ENCODE measurements at places on chromosomes 5 and 9.
A peak's percentile ranks its signal among the peaks of the same experiment; 100 is the strongest.

GRCh38 chr5:180083529-180084060 lies 12.0 kb upstream of the RNF130 start:
- DNase-seq: no peak

GRCh38 chr5:83151821-83152220 lies 74.5 kb downstream of the XRCC4 start:
- DNase-seq: no peak

GRCh38 chr5:116387738-116388137 lies 186.9 kb downstream of the SEMA6A start:
- DNase-seq: no peak

- no peak for DNase-seq
These were observed 94.4 kb upstream of the IL6ST start for GRCh38 chr5:56088967-56089829.

DNA sequence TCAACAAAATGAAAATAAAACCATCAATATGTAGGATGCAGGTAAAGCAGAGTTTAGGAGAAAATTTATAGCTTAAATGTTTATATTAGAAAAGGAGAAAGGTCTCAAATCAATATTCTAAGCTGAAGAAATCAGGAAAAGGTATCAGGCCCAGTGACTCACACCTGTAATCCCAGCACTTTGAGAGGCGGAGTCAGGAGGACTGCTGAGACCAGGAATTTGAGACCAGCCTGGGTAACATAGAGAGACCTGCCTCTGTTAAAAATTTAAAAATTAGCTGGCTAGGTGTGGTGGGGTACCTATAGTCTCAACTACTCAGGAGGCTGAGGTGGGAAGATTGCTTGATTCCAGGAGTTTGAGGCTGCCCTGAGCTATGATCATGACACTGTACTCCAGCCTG lies 32.2 kb downstream of the CCDC69 start:
- DNase-seq: peak; percentile 2

- DNase-seq: no peak
These were observed 125.5 kb downstream of the GABRB2 start for GRCh38 chr5:161421067-161421466.

GRCh38 chr5:150126921-150127265 lies 28.8 kb downstream of the PDGFRB start:
- no peak for DNase-seq

GRCh38 chr9:9645006-9645405 lies 967.8 kb downstream of the PTPRD start:
- DNase-seq: no peak

DNA sequence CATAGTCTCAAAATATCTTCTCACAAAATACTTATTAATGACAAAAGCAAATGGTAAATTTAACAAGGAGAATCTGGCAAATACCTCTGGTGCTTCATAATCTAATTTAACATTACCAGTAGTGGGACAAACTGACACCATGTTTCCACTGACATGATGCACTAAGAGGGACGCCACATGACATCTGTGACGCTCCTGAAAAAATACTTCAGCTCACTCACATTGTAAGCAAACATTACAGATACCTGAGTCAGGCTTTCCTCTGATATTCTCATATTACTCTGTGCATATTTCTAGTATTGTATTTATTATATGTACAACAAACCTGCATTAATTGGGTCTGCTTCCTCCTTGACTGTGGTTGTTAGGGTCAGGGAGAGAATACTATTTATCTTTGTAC lies 56.7 kb upstream of the OSMR start:
- no peak for DNase-seq

GRCh38 chr5:51567636-51568035 lies 184.4 kb downstream of the ISL1 start:
- DNase-seq: no peak

DNA sequence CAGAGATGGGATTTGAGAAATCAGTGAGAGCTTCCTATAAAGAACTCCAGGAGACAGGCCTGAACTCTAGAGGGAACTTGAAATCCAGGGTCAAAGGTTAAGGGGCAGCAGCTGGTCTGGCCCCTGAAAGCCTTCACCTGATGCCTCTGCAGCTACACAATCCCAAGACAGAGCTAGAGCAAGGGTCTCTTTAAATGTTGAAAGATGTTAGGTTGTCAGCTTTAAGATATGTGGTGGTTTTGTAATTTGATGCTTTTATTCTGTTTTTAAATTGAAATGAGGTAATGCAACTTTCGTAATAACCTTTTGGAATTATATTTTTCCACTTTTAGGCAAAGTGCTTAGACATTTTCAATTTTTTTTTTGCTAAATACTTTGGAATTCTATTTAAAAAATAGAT lies 2.4 kb downstream of the SOWAHA start:
- DNase-seq: no peak

GRCh38 chr5:145887976-145888574 lies 15.3 kb upstream of the GRXCR2 start:
- DNase-seq: peak; percentile 62

DNA sequence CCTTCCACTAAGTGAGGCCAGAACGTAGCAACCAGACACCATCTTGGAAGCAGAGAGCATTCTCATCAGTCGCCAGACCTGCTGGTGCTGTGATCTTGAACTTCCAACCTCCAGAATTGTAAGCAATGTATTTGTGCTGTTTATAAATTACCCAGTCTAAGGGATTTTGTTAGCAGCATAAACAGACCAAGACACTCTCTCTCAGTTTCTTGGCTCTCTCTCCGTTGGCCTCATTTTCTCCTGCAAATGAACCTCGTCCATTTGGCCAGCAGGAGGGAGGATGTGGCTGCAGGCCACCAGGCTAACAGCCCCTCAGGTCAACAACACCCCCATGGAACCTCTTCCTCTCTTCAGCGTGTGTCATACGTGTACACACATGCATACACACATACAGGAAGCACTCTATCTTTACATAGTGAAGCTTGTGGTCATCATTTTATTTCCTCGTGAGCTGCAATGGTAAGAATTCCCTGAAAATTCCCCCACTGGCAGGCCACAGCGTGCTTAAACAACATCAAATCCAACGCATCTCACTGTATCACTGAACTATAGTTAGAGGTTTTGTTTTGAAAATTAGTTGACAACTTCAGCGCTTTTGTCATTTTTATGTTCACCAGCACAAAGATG lies 62.8 kb upstream of the PPP1R26 start:
- DNase-seq: peak; percentile 22

DNA sequence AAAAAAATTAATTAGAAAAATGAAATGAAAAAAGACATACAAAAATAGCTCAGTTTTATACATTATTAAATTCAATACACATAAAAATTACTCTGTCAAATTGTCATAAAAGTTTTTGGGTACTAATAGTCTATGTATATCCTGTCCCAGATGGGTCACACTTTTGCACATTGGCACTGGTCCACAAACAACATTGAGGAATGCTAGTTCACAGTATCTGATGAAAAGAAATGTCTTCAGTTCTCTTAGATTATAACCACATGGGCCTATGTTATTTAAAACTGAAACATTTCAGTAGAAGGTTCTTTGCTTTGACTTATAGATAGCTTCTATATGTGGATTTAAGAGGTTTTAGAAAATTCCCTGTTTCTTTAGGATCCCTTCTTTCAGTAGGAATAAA lies 39.8 kb downstream of the LNPEP start:
- DNase-seq: no peak

DNA sequence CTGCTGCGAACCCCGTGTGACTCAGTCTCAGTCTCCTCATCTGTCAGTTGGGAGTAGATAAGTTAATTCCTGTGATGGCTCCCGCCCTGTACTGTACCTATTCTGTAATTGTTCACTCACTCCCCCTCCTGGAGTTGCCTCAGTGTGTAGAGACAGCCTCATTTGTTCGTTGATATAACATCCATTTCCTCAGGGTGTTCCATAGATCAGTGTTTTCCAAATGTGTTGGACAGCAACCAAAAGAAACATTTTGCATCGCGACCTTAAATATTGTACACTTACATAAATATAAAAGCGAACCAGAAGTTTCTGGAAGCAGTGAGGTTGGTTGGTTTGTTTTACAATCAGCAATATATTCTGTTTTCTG lies 698 bp downstream of the NFX1 start:
- no peak for DNase-seq

DNA sequence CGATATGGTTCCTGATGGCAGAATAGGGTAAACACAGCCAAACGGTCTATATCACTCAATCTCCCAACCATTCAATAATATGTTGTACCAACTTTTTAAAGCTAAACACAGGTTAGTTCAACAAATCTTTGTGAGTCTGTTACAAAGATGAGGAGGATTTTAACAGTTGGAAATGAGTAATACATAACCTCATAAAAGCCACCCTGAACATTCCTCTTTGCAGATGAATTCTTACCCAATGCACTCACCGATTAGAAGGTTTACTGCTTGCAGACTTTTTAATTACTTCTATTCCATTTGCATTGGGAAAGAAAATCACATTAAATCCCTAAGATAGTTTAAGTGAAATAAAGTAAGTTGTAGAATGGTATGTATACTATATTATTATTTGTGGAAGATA lies 23.3 kb upstream of the TRMT10B start:
- no peak for DNase-seq

GRCh38 chr5:55701462-55702103 lies 10.5 kb downstream of the SLC38A9 start:
- no peak for DNase-seq

DNA sequence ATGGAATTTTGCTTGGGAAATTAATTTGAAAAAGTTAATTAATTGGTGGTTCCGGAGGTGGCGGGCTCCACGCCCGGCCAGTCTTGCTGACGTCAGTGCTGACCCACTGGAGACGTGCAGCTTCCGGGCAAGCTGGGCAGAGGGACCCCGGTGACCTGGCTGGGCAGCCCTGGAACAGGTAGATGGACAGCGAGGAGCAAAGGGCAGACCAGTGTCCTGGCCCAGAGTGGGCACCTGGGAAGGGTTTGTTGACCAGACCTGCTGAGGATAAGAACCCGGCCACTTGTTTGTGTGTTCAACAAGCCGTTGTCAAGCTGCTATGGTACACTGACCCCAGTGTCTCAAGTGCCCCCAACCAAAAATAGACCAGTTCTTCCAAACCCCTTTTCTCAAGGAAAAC lies 17.5 kb downstream of the CXXC5 start:
- no peak for DNase-seq

DNA sequence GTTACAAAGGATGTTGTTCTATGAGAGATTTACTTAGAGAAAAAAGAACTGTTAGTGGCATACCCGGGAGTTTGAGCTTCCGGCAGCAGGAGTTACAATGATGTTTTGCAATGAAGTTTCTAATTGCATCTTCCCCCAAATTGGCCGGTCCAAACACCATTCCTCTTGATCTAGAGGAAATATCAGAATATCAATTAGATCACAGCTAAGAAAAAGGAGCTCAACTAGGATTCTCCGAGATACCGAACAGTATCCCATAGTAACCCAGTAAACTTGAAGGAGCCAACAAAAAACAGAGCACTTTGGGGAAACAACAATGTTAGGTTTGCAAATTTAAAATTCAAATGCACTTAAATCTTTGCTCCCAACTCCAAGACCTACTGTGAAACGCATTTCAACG lies 159.5 kb downstream of the TRPM6 start:
- DNase-seq: no peak

- DNase-seq: no peak
These were observed 86.7 kb upstream of the ICE1 start for GRCh38 chr5:5335700-5336264.

GRCh38 chr5:2399096-2399495 lies 352.4 kb downstream of the IRX2 start:
- DNase-seq: peak; percentile 38

DNA sequence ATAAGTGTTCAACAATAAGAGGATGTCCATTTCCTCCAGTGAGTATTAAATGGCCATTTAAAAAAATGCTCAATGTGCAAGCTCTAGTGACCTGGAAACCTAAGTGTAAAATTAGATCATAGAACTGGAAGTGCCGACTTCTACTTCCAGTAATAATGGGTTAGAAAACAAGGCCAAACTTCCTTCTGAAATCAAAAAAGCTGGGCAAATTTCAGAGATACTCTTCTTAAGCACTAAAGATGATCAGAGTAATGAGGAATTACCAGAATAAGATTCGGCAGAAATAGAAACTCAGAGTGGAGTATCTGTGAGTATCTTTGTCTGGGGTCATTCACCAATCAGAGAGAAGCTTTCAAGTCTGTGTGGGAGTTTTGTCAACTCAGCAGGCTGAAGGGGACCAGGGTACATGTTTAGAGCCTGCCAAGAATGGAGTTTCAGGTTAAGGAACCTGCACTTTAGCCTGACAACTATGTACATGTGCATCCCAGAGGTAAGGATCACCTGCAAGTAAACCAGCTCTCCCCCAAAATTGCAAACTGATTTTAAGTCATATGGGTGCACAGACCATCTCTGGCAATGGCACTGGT lies 17.1 kb downstream of the FCN2 start:
- DNase-seq: no peak

- DNase-seq: no peak
These were observed 275.9 kb downstream of the ACTL7B start for GRCh38 chr9:108579757-108580439.

- no peak for DNase-seq
These were observed 693.8 kb downstream of the DNAH5 start for GRCh38 chr5:13250464-13251291.

GRCh38 chr5:119537704-119538103 lies 85.4 kb downstream of the HSD17B4 start:
- DNase-seq: no peak

DNA sequence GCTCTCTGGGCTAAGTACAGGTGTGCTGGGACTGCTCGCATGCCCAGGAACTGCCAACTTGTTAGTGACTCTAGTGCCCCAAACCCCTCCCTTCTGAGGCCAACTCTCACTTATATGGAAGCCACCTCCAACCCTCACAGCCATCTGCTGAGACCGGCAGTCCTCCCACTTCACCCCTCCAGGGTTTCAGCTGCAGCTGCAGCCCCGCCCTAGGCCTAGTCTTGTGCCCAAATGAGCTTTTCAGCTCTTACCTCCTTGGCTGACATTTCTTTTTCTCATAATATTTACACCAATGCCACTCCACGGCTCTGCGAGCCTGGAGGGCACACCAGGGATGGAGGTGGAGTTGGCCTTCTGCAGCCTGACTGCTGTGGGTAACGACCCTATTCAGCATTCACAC lies 166.6 kb downstream of the ROR2 start:
- DNase-seq: no peak

DNA sequence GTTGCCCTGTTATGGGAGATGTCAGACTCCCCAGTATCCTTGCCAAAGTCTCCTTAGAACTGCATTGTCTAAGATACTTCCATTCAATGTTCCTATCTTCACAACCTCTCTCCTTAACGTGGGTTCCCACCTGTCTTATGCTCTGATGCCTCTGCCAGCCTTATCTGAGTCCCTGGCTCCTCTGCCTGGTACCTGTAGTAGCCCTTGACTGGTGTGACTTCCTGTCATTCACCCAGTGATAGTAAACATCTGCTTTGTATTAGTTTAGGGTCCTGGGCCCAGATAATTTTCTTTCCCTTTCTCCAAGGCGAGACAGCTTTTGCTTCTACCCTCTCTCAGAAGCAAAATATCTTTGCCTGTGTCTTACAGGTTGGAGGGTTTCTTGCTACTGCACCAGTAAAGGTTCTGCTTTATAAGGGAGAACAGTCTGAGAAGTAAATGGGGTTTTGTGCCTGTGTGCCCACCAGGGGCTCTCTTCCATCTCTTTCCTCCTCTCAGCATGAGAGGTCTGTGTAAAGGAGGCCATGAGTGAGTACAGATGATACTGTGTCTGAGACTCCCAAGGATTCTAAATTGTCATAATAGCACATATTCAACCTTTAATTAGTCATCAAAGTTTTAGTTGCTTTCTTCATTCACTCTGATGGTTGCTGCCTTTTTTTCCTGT lies 220.8 kb downstream of the PRR16 start:
- no peak for DNase-seq
